ENCODE measurements at places on chromosomes 12 and 14.

DNA sequence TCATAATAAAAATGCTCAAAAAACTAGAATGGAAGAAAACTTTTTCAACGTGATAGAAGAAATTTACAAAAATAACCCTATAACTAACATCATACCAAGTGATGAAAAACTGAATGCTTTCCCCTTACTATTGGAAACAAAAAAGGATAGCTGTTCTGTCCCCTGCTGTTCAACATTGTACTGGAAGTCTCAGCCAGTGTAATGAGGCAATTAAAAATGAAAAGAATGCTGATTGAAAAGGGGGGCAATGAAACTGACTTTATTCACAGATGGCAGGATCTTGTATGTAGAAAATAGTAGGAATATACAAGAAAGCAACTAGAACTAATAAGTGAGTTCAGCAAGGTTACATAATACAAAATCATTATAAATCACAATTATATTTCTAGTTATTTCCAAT is 337.9 kb upstream of the KITLG start:
- DNase-seq, result no peak

DNA sequence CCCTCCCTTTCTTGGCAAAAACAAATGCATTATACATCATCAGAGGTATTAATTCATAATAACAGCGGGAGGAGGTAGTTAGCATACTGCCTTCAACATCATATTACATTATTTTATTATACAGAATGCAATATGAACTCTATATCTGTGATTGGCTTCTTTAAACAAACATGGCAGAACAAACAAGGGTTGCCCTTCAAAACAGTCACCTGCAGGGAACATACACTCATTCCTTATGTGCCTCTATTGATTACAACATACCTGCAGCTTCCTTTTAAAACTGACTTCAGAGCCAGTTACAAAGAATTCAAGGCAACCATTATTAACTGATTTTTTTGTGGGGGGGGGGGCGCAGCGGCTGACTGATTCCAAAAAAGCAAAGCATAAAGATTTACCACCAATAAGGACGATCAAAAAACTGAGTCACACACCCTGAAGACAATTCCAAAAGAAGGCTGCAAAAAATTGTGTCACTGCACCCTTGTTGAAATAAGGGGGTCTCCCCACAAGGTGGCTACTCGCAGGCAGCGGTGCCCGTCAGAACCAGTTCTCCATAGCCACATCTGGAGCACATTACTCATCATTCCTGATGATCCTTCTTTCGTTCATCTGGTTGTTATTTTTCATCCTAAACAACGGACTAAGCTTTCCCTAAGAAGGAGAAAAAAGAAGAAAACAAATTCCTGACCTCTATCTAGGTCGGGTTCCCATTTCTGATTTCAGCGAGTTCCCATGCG is 51.8 kb downstream of the SMUG1 start:
- no peak for DNase-seq

DNA sequence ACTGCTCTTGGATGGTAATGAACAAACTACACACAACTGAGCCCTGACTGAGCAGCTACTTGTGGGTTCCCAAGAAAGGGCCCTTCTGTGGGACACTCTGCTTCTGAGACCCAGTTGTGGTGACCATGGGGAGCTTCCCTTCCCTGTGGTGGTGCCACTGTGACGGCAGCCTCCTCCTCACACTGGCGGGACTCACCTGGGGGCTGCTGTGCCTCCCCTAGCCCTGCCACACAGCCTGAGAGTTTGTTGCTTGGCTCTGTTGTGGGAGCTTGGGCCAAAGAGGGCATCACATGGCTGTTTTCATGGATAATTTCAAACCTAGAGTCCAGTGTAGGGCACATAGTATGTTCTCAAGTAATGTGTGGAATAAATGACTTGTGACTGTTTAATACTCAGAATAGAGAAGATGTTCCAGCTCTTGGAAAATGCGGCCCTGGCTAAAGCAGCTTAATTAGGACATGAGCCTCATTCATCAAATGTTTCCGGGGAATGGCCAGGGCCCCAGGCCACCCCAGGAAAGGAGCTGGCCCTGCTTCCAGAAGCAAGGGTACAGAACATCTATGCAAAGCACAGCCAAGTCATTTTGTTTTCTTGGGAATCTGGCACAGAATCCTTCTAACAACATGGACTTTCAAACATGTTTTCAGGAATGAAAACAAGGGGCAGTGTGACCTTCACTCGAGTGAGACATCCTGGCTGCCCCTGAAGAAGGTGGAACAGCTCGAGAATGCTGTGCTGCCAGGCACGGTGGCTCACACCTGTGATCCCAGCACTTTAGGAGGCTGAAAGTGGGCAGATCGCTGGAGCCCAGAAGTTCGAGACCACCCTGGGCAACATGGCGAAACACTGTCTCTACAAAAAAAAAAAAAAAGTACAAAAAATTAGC is 21.2 kb downstream of the ZFYVE21 start:
- DNase-seq, result no peak

DNA sequence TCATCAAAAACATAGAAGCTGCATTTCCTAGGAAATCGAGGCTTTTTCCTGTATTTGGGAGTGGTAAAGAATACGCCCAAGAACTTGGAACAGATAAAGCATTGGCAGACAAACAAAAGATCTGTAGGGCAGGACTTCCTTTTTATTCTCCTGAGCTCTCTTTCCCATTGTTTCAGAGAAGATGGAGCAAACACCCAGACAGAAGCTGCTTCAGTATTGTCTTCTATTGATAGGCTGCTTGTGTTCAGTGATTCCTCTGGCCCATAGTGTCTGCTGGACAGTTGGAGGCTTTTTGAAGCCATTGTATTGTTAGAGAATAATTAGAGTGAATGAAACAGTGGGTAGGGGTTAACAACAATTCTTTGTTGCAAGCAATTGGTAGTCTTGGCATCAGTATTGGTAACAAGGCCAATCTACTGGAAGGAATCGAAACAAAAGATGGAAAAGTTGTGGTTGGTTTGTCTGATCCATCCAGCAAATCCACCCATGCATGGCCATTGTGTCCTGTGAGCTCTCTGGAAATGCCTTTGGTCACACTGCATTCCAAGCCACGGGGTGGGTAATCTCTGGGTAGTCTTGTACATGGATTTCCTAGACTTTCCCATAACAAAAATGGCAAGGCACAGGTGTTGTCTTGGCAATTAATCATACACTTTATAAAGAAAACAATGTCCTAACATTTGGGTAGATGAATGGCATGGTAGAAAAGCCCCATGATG is 424.8 kb downstream of the RAD51B start:
- no peak for DNase-seq

DNA sequence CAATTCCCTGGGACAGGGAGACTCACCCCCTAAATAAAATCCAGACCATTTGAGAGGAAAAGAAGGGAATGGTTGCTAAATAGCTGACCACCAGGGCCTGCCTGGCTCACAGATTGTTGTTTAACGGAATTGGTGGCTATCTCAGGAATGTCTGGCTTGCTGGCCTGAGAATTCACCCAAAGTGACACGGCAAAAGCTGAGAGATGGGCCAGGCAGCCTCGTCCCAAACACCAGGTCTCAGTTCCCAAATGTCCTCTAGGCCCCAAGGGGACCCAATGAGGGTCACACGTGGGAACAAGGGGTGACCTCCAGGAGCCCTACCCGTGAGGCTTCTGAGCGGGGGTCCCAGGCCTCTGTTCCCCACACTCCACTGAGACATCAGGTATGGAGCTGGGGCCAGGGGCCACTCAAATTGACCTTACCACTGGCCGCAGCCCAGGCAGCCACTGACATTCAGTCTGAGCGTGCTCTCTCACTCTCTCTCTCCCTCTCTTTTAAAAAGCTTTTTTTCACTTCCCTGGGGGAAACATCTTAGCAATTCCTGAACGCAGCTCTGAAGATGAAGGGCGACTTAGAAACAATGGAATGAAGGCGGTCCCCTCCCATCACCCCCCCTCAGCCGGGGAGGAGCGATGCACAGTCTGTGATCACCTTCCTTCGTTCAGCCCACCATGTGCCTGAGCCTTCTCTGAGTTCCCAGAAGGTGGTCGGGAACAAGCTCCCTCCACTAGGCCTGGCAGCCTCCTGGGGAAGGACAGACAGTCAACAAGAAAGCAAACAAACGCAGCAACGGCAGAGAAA is 131.2 kb downstream of the SCARB1 start:
- no peak for DNase-seq

DNA sequence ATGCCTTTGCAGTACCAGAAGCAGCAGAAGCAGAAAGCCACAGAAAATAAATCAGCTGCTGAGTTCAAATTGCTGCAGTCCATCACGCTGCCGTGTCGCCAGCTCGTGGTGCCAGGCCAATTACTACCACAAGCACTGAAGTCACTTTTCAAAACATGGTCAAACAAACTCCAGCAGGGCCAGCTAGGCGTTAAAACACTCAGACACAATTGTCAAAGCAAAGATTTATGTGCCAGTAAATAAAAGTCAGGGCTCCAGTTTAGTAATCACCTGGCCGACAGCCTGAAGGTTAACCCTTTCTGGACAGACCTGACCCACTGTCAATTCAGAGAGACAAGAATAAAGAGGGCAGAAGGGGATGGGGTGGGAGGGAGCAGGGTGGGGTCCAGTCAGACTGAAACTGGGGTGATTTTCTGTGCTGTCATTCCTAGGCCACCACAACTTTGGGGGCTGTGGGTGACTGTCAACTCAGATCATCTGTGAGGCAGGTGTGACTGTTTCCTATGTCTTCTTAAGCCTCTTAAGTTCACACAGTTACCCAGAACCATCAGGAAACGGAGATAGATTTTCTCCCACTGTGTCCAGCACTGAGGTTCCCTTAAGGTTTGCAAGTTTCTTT is 109.8 kb upstream of the FUT8 start:
- peak; percentile 92 for DNase-seq

GRCh38 chr14:56633544-56633943 is 53.9 kb downstream of the TMEM260 start:
- DNase-seq, result no peak

GRCh38 chr14:104148433-104149277 is 10.3 kb downstream of the KIF26A start:
- no peak for DNase-seq

DNA sequence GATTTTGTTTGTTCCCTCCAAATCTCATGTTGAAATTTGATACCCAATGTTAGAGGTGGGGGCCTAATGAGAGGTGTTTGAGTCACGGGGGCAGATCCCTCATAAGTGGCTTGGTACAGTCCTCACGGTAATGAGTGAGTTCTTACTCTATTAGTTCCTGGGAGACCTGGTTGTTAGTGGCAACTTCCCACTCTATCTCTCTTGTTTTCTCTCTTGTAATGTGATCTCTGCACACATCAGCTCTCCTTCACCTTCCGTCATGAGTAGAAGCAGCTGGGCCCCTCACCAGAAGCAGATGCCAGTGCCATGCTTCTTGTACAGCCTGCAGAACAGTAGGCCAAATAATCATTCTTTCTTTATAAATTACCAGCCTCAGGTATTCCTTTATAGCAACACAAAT is 29.6 kb upstream of the KCNK10 start:
- DNase-seq, result no peak

GRCh38 chr12:12467264-12467663 is 95.4 kb downstream of the DUSP16 start:
- peak; percentile 9 for DNase-seq

GRCh38 chr12:12010277-12011039 is 60.3 kb upstream of the BCL2L14 start:
- no peak for DNase-seq

GRCh38 chr12:51378749-51379148 is 12.5 kb downstream of the GALNT6 start:
- no peak for DNase-seq

- no peak for DNase-seq
Measured at GRCh38 chr14:50800032-50800431, 30.9 kb downstream of the NIN start.

DNA sequence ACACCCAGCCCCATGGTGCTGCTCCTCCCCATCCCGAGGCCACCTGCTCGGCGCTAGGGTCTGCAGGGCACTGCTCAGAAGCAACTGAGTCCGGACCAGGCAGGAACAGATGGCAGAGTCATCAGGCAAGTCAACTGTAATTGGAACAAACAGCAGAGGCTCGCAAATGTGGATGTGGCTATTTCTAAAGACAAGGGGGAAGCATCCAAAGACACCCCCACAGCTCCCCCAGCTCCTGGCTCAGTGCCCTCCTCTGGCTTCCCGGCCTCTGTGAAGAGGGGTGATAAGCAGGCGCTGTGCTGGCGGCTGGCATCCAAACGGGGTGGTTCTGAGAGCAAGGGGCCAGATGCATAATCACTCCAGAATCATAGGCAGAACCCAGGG is 125.6 kb downstream of the PIWIL1 start:
- no peak for DNase-seq

DNA sequence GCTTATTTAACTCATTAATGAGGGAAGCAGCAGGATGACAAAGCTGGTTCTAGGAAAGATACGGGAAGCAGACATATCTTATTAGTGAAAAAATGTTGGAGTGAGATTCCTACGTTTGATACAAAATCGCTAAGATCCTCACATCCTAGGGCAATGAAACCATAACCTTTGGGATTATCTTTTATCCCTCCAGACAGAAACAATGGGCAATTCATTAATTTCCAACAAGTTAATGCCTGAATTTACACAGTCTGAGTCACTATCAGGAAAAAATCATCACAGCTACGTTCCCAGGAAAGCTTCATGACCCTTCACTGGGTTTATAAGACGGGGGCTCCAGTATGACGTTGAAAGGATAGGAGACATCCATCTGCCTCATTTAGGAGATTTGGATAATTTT is 45.0 kb downstream of the SLC24A4 start:
- DNase-seq, result no peak

DNA sequence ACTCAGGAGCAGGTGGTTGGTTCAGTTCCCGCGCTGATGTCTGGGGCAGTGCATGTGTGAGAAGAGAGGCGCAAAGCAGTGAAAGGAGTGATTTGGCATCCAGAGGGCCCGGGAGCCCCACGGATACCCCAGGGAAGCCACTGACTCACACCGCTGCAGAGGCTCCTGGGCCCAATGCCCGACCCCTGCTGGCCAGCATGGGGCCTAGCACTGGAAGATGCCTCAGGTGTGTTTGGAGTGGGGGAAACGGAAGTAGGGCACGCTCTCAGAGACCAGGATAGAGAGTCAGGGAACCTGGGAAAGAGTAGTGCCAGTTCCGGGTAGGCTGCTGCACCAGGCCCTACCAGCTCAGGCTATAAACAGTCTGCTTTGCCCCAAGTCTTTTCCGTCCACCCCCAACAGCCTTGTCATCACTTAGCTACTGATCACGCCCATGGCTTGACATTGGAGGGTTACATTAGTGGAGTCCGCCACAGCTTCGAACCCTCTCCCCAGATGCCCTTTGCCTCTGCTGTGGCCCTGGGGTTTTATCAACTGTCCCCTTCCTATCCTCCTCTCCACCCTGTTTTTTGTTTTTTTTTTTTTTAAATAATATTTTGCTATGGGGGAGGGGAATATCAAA is 9.5 kb upstream of the CSAD start:
- peak; percentile 40 for DNase-seq

DNA sequence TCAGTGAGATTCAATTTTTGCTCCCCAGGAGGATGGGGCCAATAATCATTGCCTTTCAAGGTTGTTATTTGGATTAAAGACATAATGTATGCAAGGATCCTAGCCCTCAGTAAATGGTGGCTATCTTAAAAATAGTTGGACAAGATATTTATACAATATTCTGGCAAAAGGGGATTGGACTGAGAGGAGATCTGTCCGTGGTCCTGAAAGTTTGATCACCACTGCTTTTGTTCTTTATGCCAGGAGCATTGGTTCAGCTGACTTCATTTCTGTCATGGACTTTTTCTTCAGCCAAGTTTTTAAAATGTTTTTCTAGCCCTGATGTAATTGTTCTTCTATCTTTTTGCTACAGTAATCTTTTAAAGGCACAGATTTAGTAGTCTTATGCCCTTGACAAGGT is 70.2 kb upstream of the TCL1A start:
- no peak for DNase-seq

Measured in NCI-H1417 (cell line).